Left kidney (tissue), 8 donors: ENCODE measurements at places on chromosomes 1 and 21. TPM values are rescaled to one million over a fixed set of nuclear protein-coding genes. Genes with fewer than 3 reads are reported as not detected.
A peak's percentile ranks its signal among the peaks of the same experiment; 100 is the strongest.

- peak; percentile 65 for DNase-seq
Observed at GRCh38 chr1:239951511-239952140, 140.1 kb upstream of the FMN2 start.

GRCh38 chr1:53783056-53783455 lies 44.1 kb upstream of the GLIS1 start:
- no peak for DNase-seq

GRCh38 chr1:115833856-115834255 lies 7.1 kb downstream of the NHLH2 start:
- DNase-seq, result no peak

GABRD gene
- polyA plus RNA-seq, result 2.1 TPM

NHLH1 gene
- 0.22 TPM for polyA plus RNA-seq

NCAM2 gene
- polyA plus RNA-seq, result 9.9 TPM

DNA sequence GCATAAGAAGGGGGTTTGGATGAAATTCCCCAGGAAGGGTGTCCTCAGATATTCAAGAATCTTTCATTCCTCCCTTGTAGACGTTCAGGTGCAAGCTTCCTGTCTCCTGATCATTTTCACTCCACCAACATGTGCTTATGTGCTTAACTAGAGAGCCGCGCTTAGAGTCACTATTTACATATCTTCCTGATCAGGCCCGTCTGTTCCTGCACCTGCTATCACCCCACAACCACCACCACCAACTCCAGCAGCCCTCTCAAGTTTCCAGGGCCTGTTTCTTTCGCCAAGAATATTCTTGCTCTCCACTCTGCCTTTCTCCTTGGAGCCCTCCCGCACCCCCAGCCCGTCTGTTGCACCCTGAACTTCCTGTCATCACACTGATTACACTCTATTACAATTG lies 113.4 kb downstream of the SPSB1 start:
- no peak for DNase-seq

DNA sequence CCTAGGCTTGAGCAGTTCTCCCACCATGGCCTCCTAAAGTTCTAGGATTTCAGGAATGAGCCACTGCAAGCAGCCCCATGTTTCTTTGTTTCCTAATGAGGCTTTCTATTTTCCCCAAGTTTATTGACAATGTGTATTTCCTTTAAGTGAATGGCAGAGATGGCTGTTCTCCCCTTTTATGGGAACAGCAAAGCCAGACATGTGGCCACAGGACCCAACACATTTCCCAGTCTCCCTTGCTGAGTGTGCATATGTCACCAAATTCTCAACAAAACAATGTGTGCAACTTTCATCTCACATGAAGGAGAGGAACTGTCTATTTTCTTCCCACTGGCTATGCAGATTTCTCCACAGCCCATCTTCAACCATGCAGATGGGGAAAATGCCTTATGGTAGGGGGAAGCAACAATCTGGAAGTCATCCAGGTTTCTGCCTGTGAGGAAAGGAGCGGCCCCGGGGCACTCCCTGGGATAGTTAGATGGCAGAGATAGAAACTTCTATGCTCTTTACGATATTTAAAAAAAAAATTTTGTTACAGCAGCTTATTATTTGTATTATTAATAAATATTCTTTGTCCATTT lies 28.6 kb upstream of the MAP10 start:
- no peak for DNase-seq

DNA sequence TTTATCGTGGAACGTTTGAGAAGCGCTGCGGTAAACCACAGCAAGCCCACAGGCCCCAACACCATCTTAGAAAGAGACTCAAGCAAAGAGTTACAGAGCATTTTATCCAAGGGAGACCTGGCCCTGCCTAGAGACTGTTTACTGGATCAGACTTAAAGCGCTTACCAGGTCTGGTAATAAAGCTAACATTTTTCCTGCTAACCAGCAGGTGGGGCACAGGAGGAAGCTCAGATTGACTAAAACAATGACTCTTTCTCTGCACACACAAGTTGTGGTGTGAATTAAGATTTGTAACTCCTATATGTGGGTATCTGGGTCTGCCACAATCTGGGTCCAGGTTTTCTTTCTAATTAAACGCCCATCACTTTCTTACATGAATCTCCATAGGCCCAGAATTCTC lies 136.5 kb upstream of the ETS2 start:
- no peak for DNase-seq

DNA sequence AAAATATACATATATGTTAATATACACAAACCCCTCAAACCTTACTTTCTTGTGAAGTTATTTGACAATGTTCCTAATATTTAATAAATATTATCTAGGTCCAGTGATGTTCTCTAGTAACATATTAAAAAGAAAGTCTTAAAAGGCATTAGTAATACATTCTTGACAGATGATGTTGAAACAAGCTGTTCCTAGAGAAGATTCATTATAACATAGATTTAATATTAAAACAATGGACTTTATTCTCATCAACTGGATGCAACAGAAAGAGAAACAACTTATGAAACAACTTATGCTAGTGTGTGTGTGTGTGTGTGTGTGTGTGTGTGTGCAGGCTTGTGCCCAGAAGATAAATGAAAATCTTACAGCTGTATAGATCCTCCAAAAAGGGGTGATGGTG lies 68.5 kb upstream of the PLXNA2 start:
- no peak for DNase-seq

APP gene
- polyA plus RNA-seq, result 818 TPM

DNA sequence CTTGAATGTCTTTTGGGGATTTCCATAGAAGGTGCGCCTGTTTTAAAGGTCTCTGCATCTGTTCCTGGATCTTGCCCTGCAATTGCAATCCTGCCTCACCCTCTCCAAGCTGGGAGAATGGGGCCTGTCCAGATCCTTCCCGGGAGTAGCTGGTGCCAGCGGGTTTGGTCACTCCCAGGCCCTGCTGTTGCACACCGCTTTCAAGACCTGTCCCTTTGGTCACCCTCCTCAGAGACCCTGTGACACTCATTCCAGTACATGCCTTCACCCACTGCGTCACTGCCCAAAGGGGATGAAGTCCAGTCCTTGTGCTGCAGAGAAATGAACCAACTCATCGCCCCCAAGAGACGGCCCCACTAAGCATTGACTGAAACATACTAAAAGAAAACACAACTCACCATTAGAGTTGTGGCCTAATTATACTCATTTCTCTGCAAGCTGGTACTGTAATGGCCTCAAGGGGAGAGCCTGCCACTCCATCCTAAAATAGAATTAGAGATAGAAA lies 1.9 kb upstream of the IRF2BP2 start:
- DNase-seq, result no peak

DNA sequence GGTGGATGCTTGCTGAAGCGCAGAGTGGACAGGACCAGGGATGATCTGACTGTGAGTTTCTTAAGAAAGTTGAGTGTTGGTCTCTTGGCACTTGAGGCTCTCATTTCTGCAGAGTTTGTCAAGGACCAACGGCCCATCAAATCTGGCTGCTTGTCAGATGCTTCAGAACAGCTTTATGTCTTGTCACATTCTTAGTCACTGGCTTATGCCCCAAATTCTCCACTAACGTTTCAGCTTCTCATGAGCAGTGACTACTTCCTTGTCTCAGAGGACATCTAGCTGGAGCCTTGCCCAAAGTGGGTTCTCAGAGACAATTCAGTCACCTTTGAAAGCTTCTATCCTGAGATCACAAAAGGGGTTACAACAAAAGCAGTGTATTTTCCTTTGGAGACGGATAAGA lies 92.3 kb downstream of the ST6GALNAC5 start:
- DNase-seq, result no peak

PTPRU gene
- 13.1 TPM for polyA plus RNA-seq

MPL gene
- 0.83 TPM for polyA plus RNA-seq

LEFTY2 gene
- 0.98 TPM for polyA plus RNA-seq

TNFRSF18 gene
- 0.38 TPM for polyA plus RNA-seq

DNA sequence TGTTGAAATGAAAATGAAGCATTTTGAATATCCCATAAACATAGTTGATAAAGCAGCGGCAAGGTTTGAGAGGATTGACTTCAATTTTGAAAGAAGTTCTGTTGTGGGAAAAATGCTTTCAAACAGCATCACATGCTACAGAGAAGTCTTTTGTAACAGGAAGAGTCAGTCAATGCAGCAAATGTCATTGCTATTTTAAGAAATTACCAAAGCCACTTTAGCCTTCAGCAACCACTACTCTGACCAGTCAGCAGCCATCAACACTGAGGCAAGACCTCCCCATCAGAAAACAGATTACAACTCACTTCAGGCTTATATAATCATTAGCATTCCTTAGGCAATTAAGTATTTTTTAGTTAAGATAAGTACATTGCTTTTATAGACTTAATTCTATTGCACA lies 33.8 kb upstream of the FCRL3 start:
- DNase-seq, result no peak
